ENCODE measurements at places on chromosomes 6 and 20.

- H3K27ac ChIP-seq = peak within 1 kb of the TSS; percentile 79
- no peaks in the 10 kb centered on the region for H3K27me3 ChIP-seq
- peaks cover 6% of the 10 kb centered on the region for H3K4me1 ChIP-seq
Observed at GRCh38 chr6:88963139-88964090, at the start of gene RNGTT. TSS of gene RNGTT (minus strand) at chr6:88963618. CDS start at chr6:88963409, 209 bp downstream.

- no peaks in the 10 kb centered on the region for H3K27me3 ChIP-seq
- no peak for DNase-seq
- H3K36me3 ChIP-seq = no peaks in the 10 kb centered on the region
Observed at GRCh38 chr6:6357032-6357431, 36.6 kb upstream of the F13A1 start.

DNA sequence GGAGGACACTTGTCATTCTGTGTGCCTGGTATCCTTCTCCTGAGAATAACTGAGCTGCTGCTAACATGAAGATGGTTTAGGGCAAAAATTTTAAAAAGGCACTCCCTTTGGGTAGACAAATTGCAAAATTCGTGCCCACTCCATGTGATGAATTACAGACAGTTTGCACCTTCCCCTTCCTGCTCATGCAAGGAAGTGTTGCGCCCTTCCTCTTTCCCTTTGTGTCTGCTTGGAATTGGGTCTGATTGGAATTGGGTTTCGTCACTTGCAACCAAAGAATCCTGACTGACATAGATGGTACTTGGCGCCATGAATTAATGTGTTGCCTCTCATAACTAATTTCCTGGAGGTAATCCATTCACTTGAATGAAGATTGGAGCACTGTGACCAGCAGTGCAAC, 62.3 kb upstream of the SHLD1 start:
- H3K36me3 ChIP-seq = no peaks in the 10 kb centered on the region
- DNase-seq = no peak
- no peak overlapping the region for H3K27ac ChIP-seq
- H3K4me3 ChIP-seq = no peak overlapping the region
- H3K4me1 ChIP-seq = no peaks in the 10 kb centered on the region

DNA sequence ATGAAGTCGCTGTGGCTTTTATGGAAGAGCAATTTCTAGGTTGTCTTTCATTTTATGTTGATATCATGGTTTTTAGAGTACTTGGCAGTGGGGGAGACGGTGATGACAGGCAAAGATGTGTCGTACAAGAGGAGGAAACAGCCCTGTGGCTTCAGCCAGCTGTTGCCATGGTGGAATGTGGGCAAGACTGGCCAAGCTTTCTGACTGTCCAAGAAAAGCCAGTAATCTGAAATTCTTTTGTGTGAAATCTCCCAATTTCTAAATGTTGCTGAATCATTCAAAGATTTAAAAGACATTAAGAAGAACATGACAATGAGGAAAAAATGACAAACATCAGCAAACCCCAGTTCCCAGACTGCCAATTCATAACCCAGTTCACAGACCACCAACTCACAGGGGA, 23.1 kb downstream of the PFDN4 start:
- no peaks in the 10 kb centered on the region for H3K27me3 ChIP-seq
- no peak for DNase-seq
- H3K27ac ChIP-seq = no peak overlapping the region
- no peaks in the 10 kb centered on the region for H3K36me3 ChIP-seq

DNA sequence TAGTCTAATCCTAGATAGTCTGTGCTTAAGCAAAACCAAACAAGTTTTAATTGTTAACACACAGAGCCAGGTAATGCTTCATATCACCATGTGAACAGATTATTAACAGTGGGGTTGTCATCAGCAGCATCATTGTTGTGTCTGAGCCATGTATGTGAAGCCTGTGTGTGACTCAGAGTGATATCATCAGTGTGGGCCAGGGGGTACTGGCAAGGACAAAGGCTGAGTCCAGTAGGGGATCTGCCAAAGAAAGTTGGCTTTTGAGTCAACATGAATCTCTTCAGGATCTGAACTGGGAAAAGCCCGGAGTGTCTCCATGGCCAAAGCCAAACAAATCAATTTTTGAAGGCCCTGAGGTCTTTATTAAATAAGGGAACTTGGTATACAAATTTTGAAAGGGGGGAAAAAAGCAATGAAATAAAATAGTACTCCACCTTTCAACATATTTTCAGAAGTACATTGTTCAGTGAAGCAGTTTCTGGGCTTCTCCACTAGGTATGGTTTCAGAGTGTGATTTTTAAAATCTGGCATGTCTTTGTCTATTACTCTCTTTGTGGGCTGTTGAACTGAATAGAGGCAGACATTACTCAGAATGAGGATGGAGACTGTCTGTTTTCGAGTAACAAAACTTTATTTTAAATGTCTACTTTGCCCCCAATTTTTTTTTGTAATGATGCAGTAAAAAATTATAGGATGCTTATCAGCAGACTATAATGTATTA, 444.2 kb upstream of the JAG1 start:
- no peak overlapping the region for H3K27ac ChIP-seq
- no peaks in the 10 kb centered on the region for H3K4me1 ChIP-seq
- H3K4me3 ChIP-seq = no peak overlapping the region
- DNase-seq = no peak
- no peaks in the 10 kb centered on the region for H3K27me3 ChIP-seq

- no peaks in the 10 kb centered on the region for H3K36me3 ChIP-seq
- DNase-seq = no peak
- H3K27ac ChIP-seq = no peak overlapping the region
- no peaks in the 10 kb centered on the region for H3K4me1 ChIP-seq
- no peaks in the 10 kb centered on the region for H3K27me3 ChIP-seq
Observed at GRCh38 chr6:11535801-11536230, 1.7 kb upstream of the TMEM170B start.

GRCh38 chr6:52231406-52232127, 12.7 kb downstream of the IL17F start:
- H3K36me3 ChIP-seq = no peaks in the 10 kb centered on the region
- H3K4me1 ChIP-seq = no peaks in the 10 kb centered on the region
- peaks cover 7% of the 10 kb centered on the region for H3K27me3 ChIP-seq

DNA sequence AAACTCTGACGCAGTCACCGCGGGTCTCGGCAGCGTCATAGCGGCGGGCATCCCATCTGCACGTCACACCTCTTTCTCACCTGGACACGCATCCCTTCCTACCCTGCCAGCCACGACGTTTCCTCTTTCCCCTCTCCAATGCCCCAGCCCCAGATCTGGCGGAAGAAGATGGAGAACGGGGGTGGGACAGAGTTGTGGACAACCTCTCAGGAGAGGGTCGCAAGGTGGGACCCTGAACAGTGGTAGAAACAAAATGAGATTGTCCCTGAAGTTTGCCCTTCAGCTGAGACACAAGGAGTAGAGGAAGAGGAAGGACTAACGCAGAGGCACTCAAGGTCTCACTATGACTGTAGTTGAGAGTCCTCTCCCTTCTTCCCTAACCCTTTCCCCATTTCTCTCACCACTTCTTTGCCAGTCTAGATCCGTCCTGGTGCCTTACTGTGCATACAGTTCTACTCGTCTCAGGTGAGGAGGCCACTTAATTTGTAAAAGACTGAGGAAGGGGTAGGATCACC, 562 bp downstream of the TRIM39 start:
- peaks cover 6% of the 10 kb centered on the region for H3K4me1 ChIP-seq
- peak overlapping the region; percentile 66 for H3K4me3 ChIP-seq
- no peaks in the 10 kb centered on the region for H3K36me3 ChIP-seq
- H3K27ac ChIP-seq = peak overlapping the region; percentile 98
- no peaks in the 10 kb centered on the region for H3K27me3 ChIP-seq

GRCh38 chr6:127458222-127458621, 967 bp downstream of the KIAA0408 start:
- H3K4me3 ChIP-seq = peak overlapping the region; percentile 30
- H3K27ac ChIP-seq = no peak overlapping the region
- no peaks in the 10 kb centered on the region for H3K27me3 ChIP-seq
- no peak for DNase-seq
- no peaks in the 10 kb centered on the region for H3K4me1 ChIP-seq

DNA sequence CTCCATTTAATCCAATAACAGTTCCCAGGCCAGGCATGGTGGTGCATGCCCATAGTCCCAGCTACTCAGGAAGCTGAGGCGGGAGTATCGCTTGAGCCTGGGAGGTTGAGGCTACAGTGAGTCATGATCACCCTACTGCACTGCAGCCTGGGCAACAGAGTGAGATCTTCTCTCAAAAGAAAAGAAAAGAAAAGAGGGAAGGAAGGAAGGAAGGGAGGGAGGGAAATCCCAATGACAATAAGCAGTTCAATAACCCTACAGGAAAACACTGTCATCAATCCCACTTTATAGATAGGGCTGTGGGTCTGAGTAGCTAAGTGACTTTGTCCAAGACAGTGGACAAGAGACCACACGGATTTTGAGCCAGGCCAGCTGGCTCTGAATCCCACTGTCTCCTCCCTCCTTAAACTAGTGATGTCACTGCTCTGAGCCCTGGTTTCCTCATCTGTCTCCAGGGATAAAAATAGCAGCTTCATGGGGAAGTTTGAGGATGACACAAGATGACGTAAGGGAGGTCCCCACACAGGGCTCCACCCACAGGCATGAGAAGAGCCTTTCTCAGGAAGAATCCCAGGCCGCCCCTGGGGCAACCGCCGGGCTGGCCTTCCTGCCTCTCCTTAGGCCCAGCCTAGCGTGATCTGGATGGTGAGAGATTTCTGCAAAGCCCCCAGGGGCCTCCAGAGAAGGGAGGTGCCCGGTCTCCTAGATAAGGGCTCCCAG, 7.2 kb upstream of the TRIB3 start:
- H3K27me3 ChIP-seq = no peaks in the 10 kb centered on the region
- H3K27ac ChIP-seq = peak overlapping the region; percentile 78
- DNase-seq = no peak
- no peak overlapping the region for H3K4me3 ChIP-seq

DNA sequence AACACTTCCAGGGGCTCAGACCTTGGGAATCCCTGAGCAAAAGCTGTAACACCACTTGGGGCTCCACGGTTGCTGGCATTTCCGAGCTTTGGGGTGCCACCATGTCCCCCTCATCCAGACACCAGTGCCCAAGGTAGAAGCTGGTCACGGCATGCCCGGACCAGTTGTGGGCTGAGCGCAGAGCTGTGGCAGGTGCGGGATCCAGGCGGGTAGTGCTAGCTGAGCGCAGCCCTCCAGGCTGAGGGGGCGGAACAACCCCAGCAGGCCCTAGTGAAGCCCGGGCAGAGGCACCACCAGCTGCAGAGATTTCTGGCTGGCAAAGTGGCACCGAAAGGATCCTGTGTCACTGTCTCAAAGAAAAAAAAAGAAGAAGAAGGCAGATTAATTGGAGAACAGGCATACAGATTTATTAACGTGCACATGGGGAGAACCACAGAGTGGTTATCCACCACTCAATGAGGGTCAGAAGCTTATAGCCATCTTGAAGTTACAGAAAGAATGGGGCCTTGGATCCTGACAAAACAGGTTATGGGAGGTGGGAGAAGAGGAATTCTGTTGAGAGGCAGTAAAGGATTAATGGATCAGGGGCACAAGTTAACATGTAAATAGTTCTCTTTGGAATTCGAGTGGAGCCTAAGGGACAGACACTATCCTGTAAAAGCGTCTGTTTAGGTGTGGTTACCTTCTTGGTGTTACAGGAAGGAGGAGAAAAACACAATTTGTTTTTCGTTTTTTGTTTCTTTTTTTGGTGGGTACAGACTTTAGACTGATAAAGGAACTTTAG, 107.5 kb downstream of the CD24 start:
- DNase-seq = no peak
- H3K27ac ChIP-seq = no peak overlapping the region
- no peaks in the 10 kb centered on the region for H3K27me3 ChIP-seq

- no peak overlapping the region for H3K27ac ChIP-seq
- H3K4me1 ChIP-seq = no peaks in the 10 kb centered on the region
- no peak overlapping the region for H3K4me3 ChIP-seq
- no peaks in the 10 kb centered on the region for H3K36me3 ChIP-seq
- no peak for DNase-seq
Observed at GRCh38 chr20:32321390-32321789, 36.7 kb upstream of the ASXL1 start.
